ENCODE measurements at places on chromosomes 11 and 22.

DNA sequence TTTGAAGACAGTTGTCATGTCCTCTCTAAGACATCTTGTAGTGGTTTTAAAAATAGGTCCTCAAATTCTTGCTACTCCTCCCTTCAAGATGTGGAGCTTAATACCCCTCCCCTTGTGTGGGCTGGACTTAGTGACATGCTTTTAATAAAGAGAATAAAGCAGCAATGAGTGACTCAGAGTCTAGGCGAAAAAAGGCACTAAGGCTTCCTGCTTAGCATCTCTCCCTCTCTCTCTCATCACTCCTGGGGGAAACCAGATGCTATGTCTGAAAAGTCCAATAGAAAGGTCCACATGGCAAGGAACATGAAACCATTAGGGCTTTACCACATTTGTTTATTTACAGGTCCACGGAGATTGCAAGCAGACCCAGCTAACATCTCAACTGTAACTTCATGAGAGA is 11.7 kb downstream of the SERGEF start:
- DNase-seq: no peak

DNA sequence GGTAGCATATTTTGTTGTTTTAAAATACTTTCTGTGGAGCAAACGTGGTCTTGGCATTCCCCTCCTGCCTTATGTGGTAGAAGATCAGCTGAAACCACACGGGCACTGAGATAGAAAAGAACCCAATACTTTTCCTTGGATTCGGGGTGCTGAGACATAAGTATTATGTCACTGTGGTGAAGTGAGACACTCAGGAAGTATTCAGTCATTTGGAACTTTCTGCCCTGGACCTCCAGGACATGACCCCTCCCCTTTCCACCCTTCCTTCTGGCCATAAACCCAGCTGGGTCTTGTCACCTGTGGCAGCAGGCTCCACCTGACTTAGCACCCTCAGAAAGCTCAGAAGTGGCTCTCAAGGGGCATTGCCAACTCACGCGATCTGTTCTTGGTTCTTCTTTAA is 123.4 kb downstream of the SWAP70 start:
- no peak for DNase-seq

- DNase-seq: no peak
Measured at GRCh38 chr22:38132794-38133193, 22.3 kb upstream of the BAIAP2L2 start.

- no peak for DNase-seq
Measured at GRCh38 chr11:121793916-121794315, 322.1 kb downstream of the BLID start.

DNA sequence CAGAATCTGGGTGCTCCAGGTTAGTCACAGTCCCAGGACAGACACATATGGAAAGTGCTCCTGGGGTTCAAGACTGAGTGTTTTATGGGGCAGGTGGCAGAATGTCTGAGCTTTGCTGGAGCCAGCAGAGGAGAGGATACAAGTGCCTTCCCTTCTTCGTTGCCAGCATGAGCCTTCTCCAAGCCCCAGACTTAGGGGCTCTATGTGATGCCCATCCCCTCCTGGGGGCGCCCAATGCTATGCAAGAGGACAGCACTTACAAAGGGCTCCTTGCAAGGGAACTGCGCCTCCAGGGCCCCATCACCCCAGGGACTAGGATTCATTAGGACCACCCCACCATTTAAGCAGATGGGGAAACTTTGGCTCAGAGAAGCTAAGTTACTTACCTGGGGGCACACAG is 581.9 kb downstream of the BUD13 start:
- no peak for DNase-seq

- DNase-seq: no peak
Measured at GRCh38 chr11:33389635-33390034, 132.5 kb downstream of the HIPK3 start.

- no peak for DNase-seq
Measured at GRCh38 chr11:58781345-58781744, 49.6 kb upstream of the GLYAT start.
